CD4-positive, alpha-beta T cell (primary cell): ENCODE measurements at places on chromosomes 11 and 22.

DNA sequence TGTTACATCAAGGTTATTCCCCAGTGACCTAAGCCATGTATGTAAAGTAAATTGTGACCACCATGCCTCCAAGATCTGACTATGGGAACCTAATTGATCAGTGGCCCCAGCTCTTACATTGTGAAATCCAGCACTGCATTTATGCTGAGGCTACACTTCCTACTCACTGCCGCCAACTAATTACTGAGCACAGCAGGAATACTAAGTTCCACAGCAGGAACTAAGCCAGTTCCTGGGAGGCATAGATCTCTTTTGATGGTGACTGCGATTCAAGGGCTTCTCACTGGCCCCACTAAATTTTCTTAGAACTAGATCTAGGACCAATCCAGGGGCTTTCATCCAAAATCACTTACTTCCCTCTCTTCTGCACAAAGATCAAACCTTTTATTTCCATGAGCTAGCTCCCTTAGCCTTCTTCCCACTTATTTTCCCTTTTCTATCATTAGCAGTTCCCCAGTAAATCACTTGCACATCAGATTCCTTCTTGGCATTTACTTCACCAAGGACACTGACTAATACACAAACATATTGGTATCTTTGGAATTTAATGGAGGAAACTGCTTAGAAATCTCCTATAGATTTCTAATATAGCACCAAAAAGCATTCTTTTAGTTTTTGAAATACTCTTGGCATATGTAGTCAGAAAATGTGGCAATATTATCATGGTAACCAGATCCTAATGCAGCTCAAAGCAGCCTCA, 46.0 kb downstream of the CNTN5 start:
- no peaks in the 10 kb centered on the region for H3K27me3 ChIP-seq
- no peak overlapping the region for H3K4me3 ChIP-seq
- H3K4me1 ChIP-seq, result no peaks in the 10 kb centered on the region
- no peak overlapping the region for H3K27ac ChIP-seq
- H3K36me3 ChIP-seq, result no peaks in the 10 kb centered on the region
- no peak for DNase-seq

- no peaks in the 10 kb centered on the region for H3K36me3 ChIP-seq
- DNase-seq, result no peak
- H3K27me3 ChIP-seq, result no peaks in the 10 kb centered on the region
- H3K4me1 ChIP-seq, result no peaks in the 10 kb centered on the region
Measured at GRCh38 chr11:7892059-7892699, 38.9 kb downstream of the OR10A6 start.

DNA sequence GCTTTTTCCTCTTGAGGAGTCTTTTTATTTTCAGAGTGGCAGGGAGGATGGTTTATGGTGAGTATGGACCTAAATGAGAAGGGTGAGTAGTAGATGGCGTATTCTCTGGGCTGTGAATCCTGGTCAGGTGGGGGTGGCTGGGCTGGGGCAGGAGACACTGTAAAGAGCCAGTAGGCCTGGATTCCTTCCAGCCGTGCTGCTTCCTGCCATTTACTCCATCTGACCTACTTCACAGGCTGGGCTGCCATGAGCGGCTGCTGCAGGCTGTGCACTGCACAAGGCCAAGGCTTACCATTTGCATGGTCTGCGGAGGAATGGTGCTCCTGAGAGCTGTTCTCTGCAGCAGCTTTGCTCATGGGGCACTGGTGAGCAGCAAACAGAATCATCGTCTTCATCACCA, 297.6 kb downstream of the KIRREL3 start:
- H3K36me3 ChIP-seq, result no peaks in the 10 kb centered on the region
- no peak for DNase-seq
- H3K27me3 ChIP-seq, result peaks cover 3% of the 10 kb centered on the region
- H3K27ac ChIP-seq, result no peak overlapping the region

DNA sequence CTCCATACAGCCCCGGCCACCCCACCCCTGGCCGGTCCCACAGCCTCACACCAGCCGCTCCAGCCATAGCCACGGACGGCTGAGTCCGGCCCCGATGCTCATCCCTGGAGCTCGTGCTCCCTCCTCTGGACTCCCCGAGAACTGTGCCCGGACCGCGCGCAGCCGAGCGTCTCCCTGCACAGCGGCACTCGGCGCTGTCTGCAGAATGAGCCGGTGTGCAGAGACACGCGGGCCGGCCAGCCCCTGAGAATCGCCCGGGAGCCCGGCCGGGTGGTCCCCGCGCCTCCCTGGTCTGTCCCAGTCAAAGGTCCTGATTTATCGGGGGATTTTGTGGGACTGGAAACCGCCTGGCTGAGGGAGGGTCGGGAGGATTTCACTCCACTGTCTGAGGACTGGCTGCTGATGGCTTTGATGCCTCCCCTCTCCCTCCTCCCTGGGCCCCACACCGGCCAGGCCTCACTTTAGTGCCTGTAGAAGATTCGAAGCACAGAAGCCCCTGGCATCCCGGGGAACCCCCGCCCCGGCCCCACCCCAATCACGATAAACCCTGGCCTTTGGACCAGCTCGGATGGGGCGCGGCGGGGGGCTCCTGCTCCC, 102.7 kb downstream of the BRD1 start:
- peak overlapping the region; percentile 66 for H3K4me3 ChIP-seq
- peak; percentile 77 for DNase-seq
- peaks cover 28% of the 10 kb centered on the region for H3K4me1 ChIP-seq

- no peak overlapping the region for H3K27ac ChIP-seq
- H3K4me1 ChIP-seq, result no peaks in the 10 kb centered on the region
- no peaks in the 10 kb centered on the region for H3K27me3 ChIP-seq
- peaks cover 5% of the 10 kb centered on the region for H3K36me3 ChIP-seq
- DNase-seq, result no peak
Measured at GRCh38 chr11:123588117-123588863, 66.1 kb downstream of the SCN3B start.

DNA sequence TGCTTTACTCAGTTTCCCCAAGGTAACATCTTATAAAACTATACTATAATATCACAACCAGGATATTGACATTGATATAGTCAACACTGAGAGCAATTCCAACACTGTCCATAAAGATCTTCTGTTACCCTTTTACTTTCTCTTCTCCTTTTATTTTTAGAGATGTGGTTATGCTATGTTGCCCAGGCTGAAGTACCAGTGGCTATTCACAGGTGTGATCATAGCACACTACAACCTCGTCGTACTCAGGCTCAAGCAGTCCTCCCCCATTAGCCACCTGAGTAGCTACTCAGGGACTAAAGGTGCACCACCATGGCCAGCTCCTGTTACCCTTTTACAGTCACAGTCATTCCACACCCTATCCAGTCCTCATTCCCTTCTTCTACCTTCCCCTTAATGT, 119.7 kb downstream of the CWF19L2 start:
- no peaks in the 10 kb centered on the region for H3K27me3 ChIP-seq
- no peak overlapping the region for H3K4me3 ChIP-seq
- H3K27ac ChIP-seq, result no peak overlapping the region
- DNase-seq, result no peak
- H3K4me1 ChIP-seq, result no peaks in the 10 kb centered on the region

DNA sequence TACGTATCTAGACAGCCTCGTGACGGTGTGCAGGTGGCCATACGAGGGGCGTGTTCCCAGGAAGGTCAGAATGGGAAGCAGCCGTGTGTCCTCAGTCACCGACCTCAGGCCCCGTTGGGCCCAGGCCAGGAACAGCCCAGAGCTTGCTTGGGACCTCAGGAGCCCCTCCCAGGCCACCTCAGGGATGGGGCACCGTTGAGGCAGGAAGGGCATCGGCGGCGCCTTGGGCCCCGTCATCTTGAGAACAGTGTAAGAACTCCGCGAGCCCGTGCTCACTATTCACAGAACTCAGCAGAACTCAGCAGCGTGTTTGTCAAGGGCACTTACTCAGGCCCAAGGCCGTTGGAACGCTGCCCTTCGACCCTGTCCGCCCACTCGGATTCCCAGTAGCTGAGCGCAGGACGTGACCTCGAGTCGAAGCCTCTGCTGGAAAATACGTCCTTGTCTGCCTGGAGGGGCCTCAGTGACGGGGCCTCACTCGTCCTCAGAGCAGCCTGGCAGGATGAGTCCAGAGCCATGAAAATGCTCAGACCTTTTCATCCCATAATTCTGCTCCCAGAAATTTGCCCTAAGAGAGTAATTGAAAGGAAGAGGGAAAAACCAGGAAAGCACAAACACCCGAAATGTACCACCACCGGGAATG, 1134.8 kb downstream of the BRD1 start:
- no peak overlapping the region for H3K27ac ChIP-seq
- H3K27me3 ChIP-seq, result no peaks in the 10 kb centered on the region
- no peaks in the 10 kb centered on the region for H3K36me3 ChIP-seq
- no peaks in the 10 kb centered on the region for H3K4me1 ChIP-seq

DNA sequence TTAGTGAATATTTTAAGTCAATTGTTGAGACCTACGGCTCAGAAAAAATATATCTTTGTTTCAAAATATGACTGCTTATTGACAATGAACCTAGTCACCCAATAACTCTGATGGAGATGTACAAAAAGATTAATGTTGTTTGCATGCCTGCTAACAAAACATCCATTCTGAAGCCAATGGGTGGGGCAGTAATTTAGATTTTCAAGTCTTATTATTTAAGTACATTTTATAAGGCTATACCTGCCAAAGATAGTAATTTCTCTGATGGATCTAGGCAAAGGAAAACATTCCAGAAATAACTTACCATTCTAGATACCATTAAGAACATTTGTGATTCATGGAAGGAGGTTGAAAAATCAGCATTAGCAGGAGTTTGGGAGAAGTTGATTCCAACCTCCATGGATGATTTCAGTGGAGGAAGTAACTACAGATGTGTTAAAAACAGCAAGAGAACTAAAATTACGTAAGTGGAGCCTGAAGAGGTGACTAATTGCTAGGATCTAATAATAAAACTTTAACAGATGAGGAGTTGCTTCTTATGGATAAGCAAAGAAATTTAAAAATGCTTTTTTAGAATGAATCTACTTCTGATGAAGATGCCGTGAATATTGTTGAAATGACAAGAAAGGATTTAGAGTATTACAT, 26.4 kb upstream of the OR8D2 start:
- H3K27ac ChIP-seq, result no peak overlapping the region
- no peaks in the 10 kb centered on the region for H3K4me1 ChIP-seq
- no peak overlapping the region for H3K4me3 ChIP-seq
- no peak for DNase-seq

- DNase-seq, result no peak
- no peak overlapping the region for H3K27ac ChIP-seq
- peaks cover 15% of the 10 kb centered on the region for H3K4me1 ChIP-seq
- H3K36me3 ChIP-seq, result no peaks in the 10 kb centered on the region
Measured at GRCh38 chr11:64007160-64007628, 21.0 kb downstream of the OTUB1 start.

DNA sequence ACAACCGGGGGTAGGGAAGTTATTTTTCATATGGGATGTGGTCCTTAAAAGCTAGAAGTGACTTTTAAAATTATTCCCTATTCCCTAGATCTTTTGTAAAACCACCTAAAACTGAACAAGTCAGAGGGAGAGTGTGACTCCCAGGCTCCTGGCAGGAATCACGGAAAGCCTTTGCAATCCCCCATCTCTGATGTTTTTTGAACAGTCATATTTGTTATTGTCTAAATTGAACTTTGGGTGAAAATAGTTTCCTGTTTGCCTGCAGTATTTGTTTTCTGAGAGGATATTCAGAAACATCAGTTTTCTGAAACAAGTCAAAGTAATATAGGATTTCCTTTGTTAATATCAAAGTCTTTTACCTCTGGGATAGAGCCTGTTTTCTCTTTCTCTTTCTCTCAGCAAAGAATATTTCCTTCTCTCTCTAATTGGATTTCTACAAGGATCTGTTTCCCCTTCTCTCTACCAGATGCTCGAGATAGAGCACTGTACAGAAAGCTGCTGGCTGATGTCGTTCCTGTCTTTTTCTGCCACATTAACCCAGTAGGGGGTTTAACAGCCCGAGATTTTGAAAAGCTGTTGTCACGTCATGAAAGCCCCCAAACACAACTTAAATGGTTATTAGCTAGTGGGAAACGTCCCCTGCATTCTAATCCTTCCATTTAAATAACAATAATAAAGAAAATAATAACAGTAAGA, 132.2 kb upstream of the PITPNB start:
- no peaks in the 10 kb centered on the region for H3K36me3 ChIP-seq
- H3K27ac ChIP-seq, result no peak overlapping the region
- H3K4me1 ChIP-seq, result no peaks in the 10 kb centered on the region
- no peaks in the 10 kb centered on the region for H3K27me3 ChIP-seq

- no peak overlapping the region for H3K27ac ChIP-seq
- no peak overlapping the region for H3K4me3 ChIP-seq
- H3K4me1 ChIP-seq, result no peaks in the 10 kb centered on the region
- DNase-seq, result no peak
- H3K27me3 ChIP-seq, result no peaks in the 10 kb centered on the region
- no peaks in the 10 kb centered on the region for H3K36me3 ChIP-seq
Measured at GRCh38 chr11:72150882-72151281, 15.4 kb downstream of the FOLR3 start.

GRCh38 chr11:17538731-17539130, 5.5 kb downstream of the USH1C start:
- H3K27ac ChIP-seq, result no peak overlapping the region
- H3K36me3 ChIP-seq, result no peaks in the 10 kb centered on the region
- peaks cover 9% of the 10 kb centered on the region for H3K27me3 ChIP-seq
- no peak overlapping the region for H3K4me3 ChIP-seq
- DNase-seq, result no peak

DNA sequence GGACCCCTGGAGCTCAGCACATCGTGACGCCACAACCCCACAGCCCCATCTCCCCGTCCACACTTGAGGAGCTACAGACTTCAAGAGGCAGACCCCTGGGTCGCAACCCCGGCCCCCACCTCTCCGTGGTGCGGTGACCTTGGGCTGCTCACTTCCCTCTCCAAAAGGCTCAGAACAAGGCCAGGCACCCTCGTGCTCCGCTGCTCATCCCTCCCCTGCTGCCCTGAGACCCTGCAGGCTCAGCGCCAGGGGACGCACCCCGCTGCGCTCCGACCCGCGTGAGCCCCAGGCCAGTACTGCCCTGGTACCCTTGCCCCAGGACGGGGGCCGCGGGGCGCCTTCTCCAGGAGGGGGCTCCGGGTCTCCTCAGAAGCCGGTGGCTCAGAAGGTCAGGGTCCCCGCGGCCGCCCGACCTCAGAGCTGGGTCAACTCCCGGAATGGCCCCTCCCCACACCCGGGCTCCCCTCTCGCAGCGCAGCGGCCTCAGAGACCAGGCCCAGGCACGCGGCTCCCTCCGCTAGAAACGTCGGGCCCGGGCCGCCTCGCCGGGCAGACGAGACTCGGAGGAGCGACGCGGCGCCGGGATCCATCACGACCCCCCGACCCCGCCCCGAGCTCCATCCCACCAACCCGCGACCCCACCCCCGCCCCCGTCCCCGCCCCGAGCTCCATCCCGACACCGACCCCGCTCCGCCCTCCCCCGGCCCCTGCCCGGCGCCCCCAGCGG, 563 bp downstream of the GATD1 start:
- H3K27me3 ChIP-seq, result no peaks in the 10 kb centered on the region
- peak overlapping the region; percentile 67 for H3K4me3 ChIP-seq
- peaks cover 12% of the 10 kb centered on the region for H3K36me3 ChIP-seq
- H3K4me1 ChIP-seq, result peaks cover 48% of the 10 kb centered on the region

DNA sequence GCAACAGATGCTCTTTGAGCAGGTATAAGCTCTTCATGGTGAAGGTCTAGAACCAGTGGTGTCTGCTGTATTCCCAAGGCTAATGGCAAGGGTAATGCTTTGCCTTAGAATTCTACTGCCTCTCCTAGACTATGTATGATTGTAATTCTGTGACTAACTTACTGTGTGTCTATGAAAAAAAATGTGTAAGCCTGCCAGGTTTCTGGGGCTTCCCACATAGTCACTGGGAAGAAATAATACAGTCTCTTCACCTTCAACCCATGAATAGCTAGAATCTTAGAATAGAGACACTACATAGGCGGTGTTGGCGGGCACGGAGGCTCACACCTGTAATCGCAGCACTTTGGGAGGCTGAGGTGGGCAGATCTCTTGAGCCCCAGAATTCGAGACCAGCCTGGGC, 84.1 kb downstream of the C11orf91 start:
- no peak overlapping the region for H3K27ac ChIP-seq
- no peaks in the 10 kb centered on the region for H3K36me3 ChIP-seq
